Esophagus squamous epithelium (tissue), 5 donors: ENCODE measurements at places on chromosomes 13 and 19.

- DNase-seq = no peak
These were observed 14.1 kb downstream of the TNFRSF19 start for GRCh38 chr13:23584275-23584674.

DNA sequence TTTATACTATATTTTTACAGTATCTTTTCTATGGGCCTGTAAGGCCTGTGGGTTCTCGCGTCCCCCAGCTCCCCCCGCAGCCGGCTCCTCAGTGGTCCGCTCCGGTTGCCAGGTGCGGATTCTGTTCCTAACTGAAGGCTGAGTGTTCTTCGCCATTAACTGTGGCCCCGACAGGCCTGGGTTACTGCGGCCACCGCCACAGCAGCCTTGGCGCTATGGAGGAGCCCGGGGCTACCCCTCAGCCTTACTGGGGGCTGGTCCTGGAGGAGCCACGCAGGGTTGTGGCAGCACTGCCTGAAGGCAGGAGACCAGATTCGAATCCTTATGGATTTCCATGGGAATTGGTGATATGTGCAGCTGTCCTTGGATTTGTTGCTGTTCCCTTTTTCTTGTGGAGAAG is 45.8 kb downstream of the SPRYD7 start:
- no peak for DNase-seq

DNA sequence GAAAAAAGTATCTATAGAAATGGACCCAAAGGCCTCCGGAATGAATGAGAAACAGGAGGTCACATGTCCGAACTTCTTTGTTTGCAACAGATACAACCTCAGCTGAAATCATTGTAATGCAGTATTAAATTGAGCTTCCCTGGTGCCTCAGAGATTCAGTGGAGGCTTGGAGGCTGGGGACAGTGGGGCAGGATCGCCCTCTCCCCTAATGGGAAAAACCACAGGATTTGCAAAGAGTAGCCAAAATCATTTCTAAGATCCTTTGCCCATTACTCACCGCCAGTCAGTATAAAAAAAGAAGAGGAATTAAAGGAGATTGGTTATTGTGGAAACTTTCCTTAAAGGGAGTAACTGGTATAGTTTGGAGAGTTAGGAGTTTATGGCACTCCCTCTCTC is 30.4 kb upstream of the IRS2 start:
- no peak for DNase-seq

GRCh38 chr13:89923736-89924135 is 1423.8 kb upstream of the MIR17HG start:
- no peak for DNase-seq

DNA sequence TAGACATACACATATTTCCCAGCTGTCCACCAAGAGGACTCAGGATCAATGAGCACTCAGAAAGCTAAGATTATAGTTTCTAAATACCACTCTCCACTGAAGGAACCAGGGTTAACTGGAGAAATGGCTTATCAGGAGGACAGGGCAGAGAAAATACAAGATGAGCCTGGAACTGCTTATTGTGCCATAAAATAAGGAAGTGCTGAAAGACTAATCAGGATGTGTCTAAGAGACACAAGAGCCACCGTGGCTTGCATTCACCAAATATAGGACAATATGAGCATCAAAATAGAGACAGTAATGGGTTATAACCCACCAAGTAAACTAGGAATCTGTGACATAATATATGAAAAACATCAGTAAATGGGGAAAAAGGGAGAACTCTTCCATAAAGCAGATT is 32.8 kb downstream of the KLF12 start:
- DNase-seq = no peak

DNA sequence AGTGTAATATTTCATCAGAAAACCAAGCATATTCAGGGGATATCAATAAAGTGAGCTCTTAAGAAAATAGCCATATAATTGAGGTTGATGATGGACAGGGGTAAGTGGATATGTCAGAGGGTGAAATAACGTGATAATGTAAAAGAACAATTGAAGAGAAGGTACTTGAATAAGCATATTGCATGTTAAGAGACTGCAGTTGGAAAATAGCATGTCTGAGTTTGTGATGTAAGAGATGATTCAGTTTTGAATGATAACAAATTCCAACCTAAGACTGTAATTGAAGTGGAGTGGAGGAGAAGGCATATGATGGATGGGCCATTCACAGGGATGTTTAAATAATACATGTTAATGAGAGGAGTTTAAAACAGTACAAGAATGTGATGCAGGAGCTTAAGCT is 1633.5 kb downstream of the SLITRK1 start:
- no peak for DNase-seq

- DNase-seq = no peak
These were observed 23.5 kb downstream of the ZNF544 start for GRCh38 chr19:58252102-58252685.

GRCh38 chr19:2865334-2866100 is 1.6 kb upstream of the ZNF556 start:
- no peak for DNase-seq

DNA sequence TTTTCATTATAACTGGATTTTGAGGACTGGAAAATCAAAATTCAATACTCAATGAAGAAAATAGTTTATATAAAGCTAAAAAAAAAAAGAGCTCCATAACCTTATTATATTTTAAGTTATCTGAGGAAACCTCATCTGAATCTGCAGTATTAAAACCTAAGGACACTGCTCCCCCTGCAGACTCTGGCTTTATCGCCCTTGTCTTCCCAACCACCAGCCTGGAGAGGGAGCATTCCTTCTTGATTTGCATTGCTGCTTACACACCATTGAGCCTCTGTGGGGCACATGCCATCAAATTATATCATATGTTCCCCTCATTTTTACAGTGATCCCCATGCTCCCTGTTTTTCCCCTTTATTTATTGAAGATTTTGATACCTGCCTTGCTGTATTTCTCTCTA is 871.4 kb upstream of the GPC6 start:
- no peak for DNase-seq

- DNase-seq = no peak
These were observed at the start of gene LPAR2 for GRCh38 chr19:19627621-19628500. LPAR2 (minus strand) TSS chr19:19628220; CDS start chr19:19627275, 945 bp downstream.

- no peak for DNase-seq
These were observed 135.7 kb downstream of the CRYL1 start for GRCh38 chr13:20389696-20390525.

DNA sequence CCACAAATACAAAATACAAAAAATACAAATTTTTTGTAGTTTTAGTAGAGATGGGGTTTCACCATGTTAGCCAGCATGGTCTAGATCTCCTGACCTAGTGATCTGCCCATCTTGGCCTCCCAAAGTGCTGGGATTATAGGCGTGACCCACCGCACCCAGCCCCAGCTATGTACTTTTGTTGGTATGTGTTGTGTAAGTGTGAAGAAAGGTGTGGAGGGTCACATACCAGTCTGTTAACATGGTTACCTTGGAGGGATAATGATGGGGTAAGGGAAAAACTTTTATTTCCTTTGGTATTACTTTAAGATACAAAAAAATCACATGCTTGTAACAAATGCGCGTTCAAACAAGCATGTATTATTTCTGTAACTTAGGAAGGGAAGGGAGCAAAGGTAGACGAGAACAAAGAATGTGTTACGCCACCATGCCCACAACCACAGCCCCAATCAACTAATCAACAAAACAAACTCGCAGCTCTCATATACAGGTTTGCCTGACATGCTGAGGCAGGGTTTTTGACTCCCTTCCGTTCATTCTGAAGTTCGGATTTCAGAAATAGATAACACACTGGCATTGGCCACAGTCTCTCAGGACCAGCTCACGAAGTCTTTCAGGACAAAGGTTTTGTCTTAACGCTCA is 13.5 kb upstream of the VWA8 start:
- no peak for DNase-seq

GRCh38 chr13:77846173-77846572 is 72.5 kb downstream of the EDNRB start:
- DNase-seq = no peak

GRCh38 chr19:7444042-7444441 is 44.8 kb downstream of the PEX11G start:
- DNase-seq = no peak

GRCh38 chr13:34943436-34944273 is 1.6 kb downstream of the NBEA start:
- DNase-seq = no peak

DNA sequence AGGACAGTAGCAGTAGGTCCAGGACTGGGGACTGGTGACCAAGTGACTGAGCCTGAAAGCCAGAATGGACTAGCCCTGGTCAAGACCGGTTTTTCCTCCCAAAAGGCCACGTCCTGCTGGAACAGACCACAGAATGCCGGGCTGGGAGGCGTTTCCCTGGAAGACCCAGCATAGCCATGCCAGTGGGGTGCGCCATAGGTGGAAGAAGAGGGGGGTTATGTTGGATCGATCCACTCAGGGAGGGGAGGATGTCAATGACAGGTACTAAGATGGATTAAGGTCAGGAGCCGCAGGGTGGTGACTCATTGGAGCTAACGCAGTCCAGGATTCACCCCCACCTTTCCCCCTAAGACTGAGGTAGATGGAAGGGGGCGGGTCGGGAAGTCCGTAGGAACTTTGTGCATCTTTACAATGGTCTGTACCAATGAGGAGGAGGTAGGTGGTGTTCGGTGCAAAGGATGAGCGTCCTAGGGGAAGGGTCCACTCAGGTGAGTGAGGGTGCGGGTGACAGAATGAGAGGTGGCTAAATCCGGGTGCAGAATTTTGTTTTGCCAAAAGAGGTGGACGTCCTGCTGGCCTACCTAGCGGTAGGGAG is 21.0 kb downstream of the VASP start:
- no peak for DNase-seq

DNA sequence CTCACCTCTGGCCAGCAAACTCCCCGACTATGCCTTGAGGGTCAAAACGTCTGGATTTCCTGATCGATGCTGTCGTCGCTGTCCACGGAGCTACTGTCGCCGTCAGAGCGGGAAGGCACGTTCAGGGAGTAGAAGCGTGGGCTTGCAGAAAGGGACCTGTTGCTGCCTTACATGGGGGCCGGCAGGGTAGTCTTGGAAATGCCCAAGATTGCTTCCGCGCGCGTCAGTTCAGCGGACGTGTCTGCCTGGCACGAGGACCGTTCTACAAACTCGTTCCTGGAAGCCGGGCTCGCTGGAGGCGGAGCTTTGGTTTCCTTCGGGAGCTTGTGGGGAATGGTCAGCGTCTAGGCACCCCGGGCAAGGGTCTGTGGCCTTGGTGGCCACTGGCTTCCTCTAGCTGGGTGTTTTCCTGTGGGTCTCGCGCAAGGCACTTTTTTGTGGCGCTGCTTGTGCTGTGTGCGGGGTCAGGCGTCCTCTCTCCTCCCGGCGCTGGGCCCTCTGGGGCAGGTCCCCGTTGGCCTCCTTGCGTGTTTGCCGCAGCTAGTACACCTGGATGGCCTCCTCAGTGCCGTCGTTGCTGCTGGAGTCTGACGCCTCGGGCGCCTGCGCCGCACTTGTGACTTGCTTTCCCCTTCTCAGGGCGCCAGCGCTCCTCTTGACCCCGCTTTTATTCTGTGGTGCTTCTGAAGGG is 15.4 kb downstream of the RB1 start:
- no peak for DNase-seq

DNA sequence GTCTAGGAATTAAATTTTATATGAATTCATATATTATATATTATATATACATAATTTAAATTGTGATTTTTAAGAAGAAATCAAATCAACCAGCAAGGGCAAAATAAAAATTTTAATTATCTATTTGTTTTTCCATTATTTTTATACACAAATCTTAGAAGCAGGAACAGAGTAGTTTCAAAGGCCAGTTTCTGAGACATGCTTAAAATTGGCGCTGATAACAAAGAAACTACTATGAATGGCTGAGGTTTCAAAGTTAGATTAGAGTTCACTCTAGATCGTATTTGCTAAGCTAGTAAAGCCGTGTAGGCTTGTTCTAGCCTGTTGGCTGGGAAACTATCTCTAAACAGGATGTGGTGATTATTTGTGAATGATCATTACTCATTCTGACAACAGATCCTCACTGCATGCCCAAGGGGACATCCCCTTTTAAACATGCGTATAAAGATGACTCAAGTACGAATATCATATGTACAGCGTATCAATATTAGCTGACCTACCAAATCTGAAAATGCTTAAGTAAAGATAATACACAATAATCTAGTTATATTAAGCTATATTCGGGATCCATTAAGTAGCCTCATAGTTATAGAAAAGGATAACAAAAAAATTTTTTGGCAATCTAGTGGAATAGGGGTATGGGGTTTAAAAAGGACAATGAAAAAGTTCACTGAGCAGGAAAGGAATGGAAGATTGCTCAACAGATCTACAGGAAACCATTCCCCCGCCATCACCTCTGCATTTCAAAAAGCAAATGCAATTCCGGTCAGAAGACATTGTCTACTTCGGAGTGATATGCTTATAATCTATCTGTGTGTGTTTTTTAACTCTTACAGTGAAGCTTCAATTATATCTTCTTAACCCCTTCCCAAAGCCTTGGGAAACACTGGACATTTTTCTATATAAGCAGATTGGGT is 150.1 kb downstream of the SHISA2 start:
- DNase-seq = no peak

GRCh38 chr19:50415661-50416033 is 3.1 kb upstream of the SPIB start:
- peak; percentile 51 for DNase-seq

DNA sequence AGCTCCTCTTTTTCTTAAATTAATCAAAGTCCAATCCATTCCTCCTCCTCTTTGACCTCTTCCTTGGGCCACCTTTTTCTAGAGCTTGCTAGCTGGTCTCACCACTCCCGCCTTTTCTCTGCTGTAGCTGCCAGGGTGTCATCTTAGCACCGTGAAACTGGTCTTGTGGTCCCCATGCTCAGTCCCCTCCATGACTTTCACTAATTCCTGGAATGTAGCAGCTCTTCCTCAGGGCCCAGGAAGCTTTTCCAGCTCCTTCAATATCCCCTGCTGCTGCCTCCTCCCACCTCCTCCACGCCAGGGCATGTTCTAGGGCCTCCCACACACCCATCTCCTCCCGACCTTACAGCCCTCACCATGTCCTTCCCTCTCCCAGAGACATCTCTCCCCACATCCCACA is 222.2 kb downstream of the MYO16 start:
- no peak for DNase-seq

DNA sequence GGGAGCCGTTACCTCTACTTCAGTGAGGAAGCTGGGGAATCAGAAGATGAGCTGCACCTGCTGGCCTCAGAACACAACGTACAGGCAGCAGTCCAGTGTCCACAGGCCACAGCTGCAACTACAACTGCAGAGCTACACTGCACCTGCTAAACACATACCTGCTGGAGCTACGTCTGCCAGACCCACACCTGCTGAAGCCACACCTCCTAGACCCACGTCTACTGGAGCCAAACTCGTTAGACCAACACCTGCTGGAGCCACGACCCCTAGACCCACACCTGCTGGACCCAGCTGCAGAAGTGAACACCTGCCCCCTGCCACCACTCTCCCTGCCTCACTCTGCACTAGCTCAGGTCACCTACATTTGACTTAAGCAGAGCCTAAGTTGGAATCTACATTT is 169.9 kb downstream of the USP12 start:
- DNase-seq = no peak

DNA sequence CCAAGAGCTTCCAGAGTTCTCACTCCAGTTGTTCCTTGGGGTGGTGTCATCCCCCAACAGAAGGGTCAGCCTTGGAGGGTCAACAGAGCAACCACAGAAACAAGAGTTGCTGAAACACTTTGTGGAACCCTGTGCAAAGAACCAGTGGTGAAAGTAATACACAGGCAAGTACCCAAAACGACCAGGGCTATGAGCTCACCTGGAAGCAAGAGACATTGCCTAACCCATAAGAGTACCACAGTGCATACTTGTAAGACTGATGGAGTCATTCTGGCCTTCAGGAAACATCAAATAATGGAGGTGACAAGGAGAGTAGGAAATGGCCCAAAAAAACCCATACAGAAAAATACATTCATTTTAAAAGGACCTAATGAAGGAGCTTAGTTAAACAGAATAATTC is 184.3 kb upstream of the TSC22D1 start:
- DNase-seq = no peak

GRCh38 chr13:62973804-62974203 is 1558.2 kb upstream of the PCDH20 start:
- DNase-seq = no peak
